ENCODE measurements at places on chromosomes 16 and 17.

- DNase-seq = peak; percentile 8
Measured at GRCh38 chr17:47013341-47013740, 34.3 kb upstream of the RPRML start.

DNA sequence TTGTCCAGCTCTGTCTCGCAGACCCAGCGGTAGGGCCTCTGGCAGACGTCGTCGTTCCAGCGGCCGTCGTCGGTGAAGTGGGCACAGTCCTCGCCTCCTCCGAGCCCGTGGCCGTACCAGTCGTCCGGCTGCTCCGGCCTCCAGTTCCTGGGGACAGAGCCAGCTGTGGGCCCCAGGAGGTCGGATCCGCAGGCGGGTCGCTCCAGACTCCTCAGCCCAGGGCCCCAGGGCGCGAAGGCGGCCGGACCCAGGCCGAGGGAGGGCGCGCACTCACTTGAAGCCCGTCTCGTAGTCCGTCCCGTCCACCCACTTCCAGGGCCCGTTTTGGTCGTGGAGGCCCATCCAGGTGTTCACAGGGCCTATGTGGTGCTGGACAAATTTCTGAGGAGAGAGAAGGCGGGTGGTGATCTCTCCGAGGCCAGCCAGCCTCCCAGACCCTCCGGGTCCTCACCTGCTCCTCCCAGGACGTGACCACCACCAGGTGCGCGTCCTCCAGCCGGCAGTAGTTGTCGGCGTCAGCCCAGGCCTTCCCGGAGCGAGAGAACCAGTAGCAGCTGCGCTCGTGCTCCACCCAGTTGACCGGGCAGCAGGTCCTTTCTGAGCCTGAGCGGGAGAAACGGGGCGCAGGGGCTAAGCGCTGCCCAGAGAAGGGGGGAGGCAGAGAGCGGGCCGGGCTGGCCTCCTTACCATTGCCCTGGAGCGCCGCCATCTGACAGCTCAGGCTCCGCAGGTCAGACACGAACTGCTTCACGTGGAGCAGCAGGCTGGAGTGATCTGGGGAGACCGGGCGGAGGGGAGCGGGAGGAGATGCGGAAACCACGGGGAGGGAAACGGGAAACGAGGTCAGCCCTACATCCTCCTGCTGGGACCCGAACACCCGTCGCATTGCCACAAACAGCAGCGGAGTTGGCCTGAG lies 5.2 kb downstream of the ASGR1 start:
- DNase-seq = no peak

GRCh38 chr17:81468770-81469121 lies 43.9 kb downstream of the ACTG1 start:
- no peak for DNase-seq

GRCh38 chr17:75061055-75061438 lies 14.0 kb downstream of the KCTD2 start:
- DNase-seq = no peak

DNA sequence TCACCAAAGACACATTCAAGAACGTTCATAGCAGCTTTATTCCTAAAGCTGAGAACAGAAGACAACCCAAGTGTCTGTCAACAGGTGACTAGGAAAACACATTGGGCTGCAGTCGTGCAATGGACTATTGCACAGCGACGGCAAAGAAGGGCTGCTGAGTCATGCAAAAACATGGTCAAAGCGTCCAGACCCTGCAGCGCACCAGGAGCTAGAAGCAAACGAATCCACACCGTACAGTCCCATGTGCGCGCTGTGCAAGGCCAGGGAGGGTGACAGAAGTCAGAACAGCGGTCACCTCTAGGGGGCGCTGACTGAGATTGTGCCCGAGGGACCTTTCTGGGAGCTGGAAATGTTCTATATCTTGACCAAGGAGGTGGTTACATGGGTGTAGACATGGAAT lies 266.4 kb downstream of the MAF start:
- no peak for DNase-seq

DNA sequence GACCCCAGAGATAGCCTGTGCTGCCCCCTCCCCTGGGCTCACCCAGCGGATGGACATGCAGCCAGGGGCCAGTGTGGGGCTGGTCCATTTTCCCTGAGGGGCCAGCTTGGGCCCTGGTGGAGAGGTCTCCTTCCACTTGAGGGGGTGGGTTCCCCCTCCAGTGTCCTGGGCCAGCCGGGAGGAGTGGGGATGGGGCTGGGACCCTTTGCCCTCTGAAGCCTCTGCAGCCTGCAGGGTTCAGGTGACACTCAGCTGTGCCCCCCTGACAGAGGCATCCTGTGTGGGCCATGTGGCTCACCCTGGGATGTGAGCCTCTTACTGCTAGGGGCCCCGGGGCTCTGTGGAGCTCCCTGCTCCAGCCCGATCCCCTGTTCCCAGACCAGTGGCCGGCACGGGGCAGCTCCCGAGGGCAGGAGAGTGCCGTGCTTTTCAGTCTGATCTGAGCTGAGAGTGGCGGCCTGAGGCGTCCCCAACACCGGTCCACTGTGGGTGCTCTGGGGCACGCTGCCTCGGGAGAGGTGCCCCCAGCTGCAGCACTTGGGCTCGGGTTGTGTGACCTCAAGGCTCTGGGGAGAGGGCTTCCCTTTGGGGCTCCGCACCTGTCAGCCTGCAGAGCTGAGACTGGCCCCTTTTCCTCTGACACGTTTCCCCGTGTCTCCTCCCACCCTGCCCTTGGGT lies 439 bp upstream of the GNG13 start:
- DNase-seq = no peak

DNA sequence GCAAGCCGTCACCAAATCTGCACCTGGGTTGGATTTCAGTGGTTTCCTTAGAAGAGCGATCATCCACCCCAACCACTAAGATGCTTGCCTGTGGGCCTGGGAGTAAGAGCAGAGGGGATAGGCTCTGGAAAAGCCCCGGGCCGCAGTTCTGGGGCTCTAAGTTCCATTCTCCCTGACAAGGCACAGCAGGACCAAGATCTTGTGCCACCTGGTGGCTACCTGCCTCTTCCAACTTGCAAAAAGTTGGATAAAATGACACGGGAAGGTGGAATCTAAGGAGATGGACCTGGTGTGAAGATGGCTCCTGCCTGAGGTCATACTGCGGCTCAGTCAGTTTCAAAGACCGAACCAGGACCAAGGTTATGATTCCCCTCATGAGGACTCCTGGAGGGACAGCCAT lies 42.3 kb downstream of the ABCC12 start:
- no peak for DNase-seq

DNA sequence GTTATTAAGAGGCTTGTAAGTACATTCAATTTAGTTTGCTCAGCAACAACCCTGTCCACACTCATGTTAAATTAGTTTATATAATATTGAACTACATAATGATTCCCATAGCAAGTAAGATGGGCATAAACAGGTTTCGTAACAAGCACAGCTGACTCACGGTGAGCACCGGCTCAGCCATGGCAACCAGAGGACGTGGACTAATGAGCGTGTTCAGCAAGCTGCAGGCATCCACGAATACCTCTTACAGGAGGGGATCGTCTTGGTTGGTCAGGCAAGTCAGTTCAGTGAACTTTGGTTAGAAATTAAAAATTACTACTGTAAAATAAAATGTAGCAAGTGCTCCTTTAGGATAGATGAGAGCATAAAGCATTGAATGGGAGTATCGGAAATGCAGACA lies 58.4 kb downstream of the ELAC2 start:
- DNase-seq = peak; percentile 23

GRCh38 chr17:51666971-51667705 lies 406.8 kb downstream of the UTP18 start:
- no peak for DNase-seq

- DNase-seq = no peak
Measured at GRCh38 chr16:84044118-84044488, 1.5 kb upstream of the SLC38A8 start.

DNA sequence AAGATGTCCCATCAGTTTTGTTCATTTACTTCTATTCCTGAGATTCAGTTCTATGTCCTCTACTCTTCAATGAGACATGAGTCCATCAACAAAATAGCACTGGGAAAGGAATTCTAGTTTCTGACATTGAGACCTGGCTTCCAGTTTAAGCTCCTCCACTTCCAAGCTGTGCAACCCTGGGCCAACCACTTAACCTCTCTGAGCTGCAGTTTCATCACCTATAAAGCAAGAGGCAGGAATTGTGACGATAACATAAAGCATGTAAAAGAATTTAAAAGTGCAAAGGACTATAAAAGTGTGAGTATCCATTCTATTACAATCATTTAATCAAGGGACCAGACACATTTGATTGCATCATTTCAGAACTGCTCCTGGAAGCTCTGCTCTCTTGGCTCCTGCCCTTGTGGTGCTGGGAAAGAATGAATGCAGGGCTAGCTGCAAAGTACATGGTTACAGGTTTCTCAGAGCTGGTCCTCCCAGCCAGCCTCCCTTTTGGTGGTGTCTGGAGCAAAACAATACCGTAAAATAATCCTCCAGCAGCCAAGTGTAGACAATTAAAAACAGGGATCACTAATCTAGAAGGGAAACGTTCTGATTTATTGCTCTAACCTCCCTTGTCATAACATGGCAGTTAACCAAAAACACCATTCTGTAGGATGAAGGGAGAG lies 113.9 kb downstream of the VPS53 start:
- DNase-seq = peak; percentile 43

GRCh38 chr16:64440421-64440831 lies 681.4 kb downstream of the CDH11 start:
- peak; percentile 96 for DNase-seq

GRCh38 chr16:9868606-9869149 lies 313.6 kb downstream of the GRIN2A start:
- DNase-seq = no peak

GRCh38 chr17:32275060-32276042 lies 9.7 kb downstream of the RHBDL3 start:
- peak; percentile 78 for DNase-seq

DNA sequence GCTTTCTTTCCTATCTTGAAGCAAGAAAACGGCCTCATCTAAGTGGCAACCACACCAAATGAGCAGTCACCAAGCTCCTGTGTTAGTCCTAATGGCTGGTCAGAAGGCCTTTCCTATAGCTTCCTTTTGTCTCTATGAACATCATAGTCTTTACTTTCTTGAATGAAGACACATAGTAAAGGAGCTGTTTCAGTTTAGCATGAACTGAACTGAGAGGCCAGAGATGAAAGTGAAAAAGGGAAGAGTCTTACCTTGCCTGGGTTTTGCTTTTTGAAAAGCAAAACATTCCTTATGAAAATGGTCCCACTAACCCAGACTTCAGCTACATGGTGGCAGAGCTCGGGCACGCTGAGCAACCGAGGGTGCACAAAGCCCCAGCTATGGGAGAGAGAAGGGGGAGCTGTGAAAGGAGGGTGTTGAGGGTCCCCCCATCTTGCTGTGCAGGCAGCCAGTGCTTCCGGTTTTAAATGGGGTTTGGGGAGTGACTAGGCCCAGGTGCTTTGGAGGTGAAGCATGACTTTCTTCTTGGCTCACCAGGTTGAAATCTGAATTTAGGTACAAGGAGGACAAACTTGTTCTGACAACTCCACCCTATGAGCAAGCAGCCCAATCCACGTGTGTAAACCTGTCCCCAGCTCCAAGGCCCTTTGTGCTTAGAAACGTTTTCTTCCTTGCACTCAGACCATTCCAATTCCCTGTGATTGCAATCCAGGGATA lies 9.1 kb upstream of the PSMC3IP start:
- DNase-seq = no peak

DNA sequence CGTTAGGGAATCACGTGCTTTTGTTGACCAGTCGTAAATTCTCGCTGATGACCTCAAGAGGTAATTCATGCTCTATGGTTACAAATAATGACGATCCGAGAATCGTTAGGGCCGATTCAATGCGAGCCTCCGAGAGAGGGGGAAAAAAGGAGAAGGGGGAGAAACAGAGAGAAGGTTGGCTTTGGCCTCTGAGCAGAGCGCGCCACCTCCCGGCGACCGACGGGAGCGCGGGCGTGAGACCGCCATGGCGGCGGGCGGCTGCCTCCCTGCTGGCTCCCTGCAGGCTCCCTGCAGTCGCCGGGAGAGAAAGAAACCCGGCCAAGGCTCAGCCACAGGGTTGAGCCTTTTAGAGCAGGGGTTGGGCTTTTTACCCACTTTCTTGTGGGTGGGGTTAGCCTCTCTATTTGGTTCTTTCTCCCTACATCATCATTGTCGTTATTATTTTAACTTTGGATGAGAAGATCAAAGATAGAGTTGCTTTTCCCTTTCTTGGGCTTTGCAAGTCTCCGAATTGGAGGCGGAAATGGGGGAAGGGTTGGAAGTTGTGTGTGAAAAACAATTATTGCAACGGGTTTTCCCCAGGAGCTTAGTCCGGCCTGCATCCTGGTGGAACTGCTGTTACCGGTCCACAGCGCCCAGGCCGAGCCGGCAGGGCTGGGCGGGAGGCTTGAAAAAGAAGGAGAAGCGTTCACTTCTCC lies 410 bp upstream of the HOXB5 start:
- peak; percentile 92 for DNase-seq

DNA sequence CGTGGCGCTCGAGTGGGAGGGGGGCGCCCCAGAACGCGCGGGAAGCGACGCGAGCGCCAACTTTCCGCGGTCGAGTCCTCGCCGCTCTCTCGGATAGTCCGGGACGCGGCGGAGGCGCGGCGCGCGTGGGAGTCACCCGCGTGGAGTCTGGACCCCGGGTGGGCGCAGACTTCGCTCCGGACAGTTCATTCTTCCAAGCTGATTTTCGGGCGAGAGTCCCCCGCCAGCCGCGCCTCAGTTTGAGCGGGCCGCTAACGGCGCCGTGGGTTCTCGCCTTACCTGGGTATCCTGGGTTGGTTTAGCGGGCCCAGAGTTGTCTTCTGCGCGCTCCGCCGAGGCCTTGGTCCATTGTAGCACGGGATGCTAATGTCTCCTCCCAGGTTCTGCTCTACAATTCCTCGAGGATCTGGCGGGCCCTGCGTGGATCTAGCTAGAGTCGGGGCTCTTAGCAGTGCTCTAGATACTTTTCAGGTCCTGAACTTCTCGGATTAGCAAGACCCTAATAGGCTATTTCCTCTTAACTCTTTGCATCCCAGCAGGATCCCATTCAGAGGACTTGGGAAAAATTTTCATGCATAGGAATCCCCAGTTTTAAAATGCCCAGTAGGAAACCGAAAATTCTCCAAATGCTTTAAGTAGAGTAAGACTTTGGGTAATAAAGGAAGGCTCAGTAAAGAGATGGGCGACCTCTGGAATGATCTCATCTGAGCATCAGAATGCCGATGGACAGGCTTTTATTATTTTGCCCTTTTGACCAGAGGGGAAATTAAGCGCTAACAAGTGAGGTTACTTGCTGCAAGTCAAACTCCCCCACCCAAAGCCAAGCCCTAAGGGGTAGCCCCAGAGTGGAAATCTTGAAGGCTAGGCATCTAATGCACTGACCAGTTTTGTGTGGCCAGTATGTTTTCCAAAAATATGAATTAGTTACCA lies 537 bp upstream of the GJC1 start:
- no peak for DNase-seq

DNA sequence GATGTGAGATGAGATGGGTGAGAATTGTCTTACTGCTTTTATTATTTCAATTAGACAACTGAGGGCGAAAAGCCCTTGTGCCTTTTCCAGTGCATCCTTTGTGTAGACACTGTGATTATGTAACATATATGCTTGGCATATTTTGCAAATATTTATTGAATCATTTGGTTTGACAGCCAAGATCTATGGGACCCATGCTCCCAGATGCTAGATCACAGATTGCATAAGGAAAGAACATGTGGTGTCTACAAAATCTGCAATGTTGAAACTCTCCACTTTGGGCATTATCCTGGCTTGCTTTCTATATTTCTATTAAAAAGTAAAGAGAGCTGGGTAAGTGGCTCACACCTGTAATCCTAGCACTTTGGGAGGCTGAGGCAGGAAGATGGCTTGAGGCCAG lies 4.8 kb upstream of the COG1 start:
- DNase-seq = no peak

Data from GM04504 (cell line).